ENCODE measurements at places on chromosomes 13 and 19.

GRCh38 chr13:78228211-78228610, 309.6 kb upstream of the EDNRB start:
- no peak for DNase-seq

DNA sequence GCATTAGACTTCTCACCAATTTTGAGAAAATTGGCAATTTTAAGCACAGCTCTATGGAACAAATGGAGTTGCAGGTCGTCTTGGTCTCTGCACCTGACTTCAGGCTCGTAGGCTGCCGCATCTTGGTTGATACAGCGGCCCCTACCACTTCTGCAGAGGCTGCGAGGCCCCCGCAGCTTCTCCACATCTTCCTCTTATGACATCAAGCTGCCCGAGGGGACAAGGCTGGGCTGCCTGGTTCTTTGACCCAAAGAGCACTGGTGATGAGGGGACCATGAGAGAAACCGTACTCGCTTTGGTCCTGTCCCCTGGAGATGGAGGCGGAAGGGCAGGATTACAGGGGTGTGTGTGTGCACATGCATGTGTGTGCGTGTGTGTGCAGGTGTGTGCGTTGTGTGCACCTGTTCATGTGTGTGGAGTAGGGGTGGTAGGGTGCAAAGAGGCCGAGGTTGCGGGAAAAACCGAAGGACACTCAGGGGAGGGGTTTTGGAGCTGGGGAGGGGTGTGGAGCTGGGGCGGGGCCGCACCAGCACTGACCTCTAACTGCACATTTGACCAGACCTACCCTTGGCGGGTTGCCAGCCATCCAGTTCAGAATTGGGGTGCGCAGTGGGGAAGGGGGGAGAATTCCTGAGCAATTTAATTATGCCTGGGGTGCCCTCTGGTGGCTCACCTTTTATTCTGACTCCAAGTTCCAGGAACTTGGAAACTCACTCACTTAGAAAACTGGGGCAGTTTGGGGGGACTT, 65.1 kb upstream of the ARHGEF7 start:
- peak; percentile 44 for DNase-seq

GRCh38 chr13:47508527-47509228, 492.4 kb downstream of the SUCLA2 start:
- DNase-seq = no peak

GRCh38 chr19:55635334-55635717, 5.5 kb upstream of the ZNF580 start:
- no peak for DNase-seq

DNA sequence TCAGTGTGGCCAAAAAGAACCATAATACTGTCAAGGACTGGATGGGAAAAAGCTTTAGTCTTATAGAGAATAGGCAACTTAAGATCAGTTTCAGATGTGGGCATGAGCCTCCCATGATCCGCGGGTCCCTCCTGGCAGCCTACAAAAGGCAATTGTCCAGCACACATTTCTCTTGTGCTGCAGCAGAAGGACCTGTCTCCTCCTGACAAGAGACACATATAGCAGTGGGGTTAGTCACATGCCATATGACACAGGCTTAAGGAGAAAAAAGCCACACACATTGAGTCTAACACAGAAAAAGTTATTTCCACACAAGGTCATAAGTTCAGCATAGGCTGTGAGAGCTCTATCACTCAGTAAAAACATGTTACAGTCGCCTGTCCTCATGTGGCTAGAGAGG, 1378.7 kb upstream of the PRR20A start:
- no peak for DNase-seq

DNA sequence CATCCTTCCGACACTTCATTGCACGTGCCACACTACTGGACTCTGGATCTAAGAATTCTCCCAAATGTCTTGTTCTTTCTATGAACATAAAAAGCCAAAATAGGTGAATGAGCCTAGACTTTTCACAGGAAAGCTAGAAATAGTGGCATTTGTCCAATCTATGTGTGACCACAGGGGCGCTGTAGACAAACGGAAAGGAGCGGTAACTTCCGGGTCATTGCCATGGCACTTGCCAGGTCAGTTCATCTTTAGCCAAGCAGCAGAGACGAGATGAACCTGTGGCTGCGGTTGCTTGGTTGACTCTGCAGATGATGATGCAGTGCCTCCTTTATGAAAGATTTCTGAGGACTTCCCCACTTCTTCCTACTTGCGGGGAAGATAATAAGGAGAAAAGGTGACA, 65.6 kb downstream of the ADGRE1 start:
- DNase-seq = no peak

- DNase-seq = peak; percentile 13
Measured at GRCh38 chr19:57317503-57317902, 2.8 kb upstream of the ZNF543 start.

DNA sequence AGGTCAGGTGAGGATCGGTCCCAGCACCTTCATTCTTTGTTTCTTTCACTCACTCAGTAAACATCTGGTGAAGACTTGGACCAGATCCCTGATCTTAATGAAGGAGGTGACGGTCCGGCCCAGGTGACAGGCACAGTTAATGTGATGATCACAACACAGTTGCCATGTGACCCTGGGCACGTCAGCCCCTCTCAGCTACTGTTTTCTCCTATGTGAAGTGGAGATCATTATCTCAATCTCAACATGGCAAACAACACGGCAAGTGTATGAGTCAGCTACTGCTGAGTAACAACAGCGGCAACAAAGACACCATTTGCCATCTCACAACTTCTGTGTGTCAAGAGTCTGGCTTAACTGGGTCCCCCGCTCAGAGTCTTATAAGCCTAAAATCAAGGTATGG, 74.6 kb downstream of the GNG7 start:
- DNase-seq = no peak

DNA sequence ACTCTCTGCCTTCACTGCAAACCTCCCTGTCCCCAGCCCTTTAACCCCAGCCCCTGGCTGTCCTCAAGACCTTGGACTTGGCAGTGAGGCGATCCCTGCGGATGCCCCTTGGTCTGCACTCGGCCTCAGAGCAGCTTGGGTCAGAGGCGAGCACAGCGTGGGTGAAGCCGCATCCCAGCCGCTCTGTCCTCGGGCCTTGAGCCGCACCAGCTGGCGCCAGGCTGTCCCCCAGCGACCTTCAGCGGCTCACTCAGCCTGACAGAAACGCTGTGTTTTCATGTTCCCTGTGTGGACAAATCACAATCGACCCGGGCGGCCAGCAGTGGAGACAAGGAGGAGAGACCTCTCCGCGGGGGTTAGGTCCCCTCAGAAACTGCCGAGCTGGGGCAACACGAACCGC, 52.0 kb downstream of the GNG7 start:
- no peak for DNase-seq

GRCh38 chr13:49419276-49419675, 24.6 kb downstream of the CAB39L start:
- peak; percentile 61 for DNase-seq

GRCh38 chr13:44755872-44756271, 179.7 kb upstream of the TSC22D1 start:
- peak; percentile 40 for DNase-seq

- DNase-seq = no peak
Measured at GRCh38 chr13:90801621-90802020, 545.9 kb upstream of the MIR17HG start.

DNA sequence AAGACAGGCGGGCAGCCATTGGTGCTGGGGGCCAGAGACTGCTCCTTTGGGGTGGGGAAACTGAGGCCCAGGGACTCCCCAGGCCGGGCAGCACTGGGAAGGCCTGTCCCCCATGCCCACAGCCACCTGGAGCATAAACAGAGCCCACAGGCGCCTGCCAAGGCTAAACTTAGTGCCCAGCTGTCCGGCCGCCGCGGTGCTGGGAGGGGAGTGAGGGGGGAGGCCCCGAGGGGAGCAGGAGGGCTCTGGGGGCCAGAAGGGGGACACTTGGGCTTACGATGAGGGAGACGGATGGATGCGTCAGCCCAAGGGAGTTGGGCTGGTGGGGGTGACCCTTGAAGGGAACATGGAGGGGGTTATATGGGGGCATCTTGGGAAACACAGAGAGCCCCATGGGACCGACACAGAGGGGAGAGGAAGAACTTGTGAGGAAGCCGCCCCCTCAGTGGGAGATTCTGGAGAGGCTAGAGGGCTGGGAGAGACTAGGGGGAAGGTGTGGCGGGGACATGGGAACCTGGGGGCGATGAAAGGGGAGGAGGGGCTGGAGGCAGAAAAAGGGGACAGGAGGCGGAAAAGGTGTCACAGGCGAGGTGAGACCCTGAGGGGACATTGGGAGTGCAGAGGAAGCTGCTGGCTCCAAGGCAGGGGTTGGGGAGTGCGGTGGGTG, 2.2 kb downstream of the CERS1 start:
- no peak for DNase-seq

DNA sequence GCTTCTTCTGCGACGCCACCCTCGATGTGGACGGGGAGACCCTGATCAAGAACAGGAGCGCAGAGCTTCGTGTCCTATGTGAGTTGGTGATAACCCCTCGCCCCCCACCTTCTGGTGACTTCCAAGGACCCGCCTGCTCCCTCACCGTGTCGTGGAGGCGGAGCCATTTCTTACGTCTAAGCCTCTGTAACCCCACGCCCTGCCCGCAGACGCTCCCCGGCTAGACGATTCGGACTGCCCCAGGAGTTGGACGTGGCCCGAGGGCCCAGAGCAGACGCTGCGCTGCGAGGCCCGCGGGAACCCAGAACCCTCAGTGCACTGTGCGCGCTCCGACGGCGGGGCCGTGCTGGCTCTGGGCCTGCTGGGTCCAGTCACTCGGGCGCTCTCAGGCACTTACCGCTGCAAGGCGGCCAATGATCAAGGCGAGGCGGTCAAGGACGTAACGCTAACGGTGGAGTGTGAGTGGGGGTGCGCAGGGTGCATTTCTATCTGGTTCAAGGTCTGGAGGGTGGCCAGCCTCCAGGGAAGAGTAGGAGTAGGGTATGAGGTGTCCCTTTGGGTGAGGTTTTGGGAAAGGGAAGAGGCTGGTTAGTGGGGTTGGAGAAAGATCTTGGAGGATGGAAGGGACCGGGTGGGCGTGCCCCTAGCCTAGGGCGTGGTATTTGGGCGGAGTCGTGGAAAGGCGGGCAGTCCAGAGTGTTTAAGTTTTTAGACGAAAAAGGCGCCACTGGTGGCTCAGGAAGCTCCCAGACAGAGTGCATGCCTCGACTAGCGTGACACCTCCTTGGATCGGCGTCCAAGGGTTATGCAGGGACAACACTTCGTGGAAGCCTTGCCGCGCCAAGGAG, 3.3 kb downstream of the ICAM5 start:
- no peak for DNase-seq

GRCh38 chr13:76449716-76450115, 436.5 kb downstream of the KCTD12 start:
- no peak for DNase-seq

GRCh38 chr19:51108805-51109146, 567 bp upstream of the CTU1 start:
- no peak for DNase-seq

GRCh38 chr19:7348587-7349230, at the start of gene ARHGEF18:
ARHGEF18 (plus strand) TSS chr19:7348937; CDS start chr19:7362891, 13,954 bp downstream.
- peak; percentile 32 for DNase-seq

DNA sequence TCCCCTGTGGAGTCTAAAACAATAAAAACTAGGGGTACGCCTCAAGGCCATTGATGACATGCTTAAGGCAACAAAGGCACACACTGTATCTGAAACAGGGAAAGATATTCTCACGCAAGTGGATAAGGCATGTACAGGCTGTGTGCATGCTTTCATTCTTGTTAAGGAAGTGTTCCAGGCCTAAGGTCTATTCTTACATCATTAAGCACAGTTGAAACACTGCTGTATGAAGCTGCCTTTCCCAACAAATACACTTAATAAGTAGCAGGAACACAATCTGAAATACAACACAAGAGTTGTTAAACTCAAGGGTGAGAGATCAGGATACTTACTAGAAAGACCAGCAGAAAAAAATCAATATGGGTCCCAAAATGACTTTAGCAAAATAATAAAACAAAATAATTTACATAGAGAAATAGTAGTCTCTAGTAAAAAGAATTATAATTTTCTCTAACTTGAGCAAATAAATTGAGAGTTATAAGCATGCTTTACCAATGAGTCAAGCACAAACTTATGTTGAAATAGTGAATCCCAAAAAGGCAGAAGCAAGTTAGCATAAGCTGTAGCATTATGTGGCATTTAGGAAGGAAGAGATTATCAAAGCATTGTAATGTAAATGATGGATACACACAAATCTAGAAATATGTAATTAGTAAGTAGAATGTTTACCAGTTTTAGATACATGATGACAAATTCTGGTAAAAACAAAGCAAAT, 796.9 kb downstream of the SLITRK1 start:
- peak; percentile 74 for DNase-seq

DNA sequence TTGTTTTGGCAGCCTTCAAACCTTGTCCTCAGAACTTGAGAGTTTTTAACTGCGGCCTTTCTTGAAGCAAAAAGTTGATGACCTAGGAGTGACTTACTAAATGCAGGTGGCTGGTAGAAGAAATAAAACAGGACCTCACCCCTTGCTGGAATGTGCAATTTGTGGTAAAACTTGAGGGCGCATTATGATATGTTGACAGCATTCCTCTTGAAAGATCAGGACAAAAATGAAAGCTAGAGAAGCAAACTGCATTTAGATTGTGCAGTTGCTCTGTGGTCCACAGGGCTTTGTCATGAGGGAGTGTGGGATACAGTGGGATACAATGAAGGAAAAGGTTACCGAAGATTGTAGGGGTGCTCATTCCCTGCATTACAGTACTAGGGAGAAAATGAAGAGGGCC, 504.2 kb downstream of the GPC6 start:
- peak; percentile 81 for DNase-seq

GRCh38 chr13:41267106-41267505, 3.7 kb upstream of the MTRF1 start:
- peak; percentile 40 for DNase-seq

- DNase-seq = no peak
Measured at GRCh38 chr13:29486551-29486950, 108.9 kb downstream of the SLC7A1 start.

GRCh38 chr13:37715606-37716015, 117.0 kb upstream of the POSTN start:
- peak; percentile 96 for DNase-seq

GRCh38 chr19:55493052-55493644, 4.9 kb downstream of the SSC5D start:
- DNase-seq = no peak

GRCh38 chr13:25874907-25875306, 176.9 kb downstream of the SHISA2 start:
- DNase-seq = no peak

GRCh38 chr19:4441994-4442818, 15.4 kb downstream of the UBXN6 start:
- no peak for DNase-seq

GRCh38 chr13:94232161-94232950, 247.1 kb downstream of the DCT start:
- no peak for DNase-seq

- DNase-seq = no peak
Measured at GRCh38 chr19:6219147-6219525, 60.6 kb downstream of the MLLT1 start.

DNA sequence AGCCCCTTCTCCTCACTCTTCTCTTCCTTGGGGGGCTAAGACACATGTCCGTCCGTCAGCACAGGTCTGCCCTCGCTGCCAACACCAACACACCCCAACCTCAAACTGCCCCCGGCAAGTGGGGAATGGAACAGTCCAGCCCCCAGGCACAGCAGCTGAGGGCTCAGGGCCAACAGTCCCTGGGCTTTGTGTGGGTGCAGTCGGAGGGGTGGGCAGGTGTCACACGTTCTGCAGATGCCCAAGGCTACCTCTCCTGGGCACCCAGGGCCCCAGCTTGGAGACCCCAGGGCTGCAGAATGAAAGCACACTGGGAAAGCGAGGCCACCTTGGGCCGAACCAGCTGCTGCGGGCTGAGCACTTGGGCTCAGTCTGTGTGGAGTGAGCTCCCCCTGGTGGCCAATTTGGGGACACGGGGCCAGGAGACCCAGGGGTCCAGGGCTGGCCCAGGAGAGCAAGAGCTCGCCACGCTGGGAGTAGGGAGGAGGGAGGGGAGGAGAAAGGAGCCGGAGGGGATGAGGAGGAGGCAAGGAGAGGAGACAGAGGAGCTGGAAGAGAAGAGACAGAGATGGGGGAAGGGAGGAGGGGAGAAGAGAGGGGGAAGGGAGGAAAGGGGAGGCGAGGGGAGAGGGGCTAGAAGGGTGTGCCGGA, 14.0 kb upstream of the ATP8B3 start:
- DNase-seq = peak; percentile 74

Measured in choroid plexus epithelial cell (primary cell).